Stimulated activated CD4-positive, alpha-beta T cell treated with anti-CD3 and anti-CD28 coated beads, Interleukin-2, amount 100 ng/mL, for 24 hours (primary cell): ENCODE measurements at places on chromosomes 12 and 14.

DNA sequence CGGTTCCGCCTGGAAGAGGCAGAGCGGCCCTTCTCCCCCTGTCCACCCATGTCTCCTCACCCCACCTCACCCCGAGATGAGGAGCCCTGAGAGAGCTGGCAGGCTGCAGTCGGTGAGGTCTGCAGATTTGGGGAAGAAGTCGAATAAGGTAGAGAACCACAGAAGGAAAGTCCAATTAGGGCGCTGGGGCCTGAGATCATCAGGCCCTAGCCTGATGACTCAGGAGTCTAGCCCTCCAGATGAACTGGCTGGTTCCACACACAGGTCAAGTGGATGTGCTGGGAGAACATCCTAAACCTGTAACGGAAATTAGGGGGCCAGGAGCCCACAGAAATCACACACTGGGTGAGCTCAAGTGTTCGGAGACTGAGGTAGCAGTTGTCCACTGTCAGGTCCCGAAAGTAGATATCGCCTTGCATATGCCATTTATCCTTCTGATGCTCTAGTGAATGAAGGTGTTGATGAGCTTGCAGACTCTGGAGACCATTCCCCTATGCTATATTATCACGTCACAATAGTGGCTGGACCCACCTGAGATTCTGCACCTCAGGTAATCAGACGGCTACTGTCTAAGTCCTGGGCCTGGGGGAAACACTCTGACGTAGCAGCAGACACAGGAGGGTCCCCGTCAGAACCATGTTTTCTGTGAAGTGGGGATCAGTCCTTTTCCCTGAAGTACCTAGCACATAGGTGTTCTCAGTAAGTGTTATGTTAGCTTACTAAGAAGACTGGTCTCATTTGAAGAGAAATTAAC is 886 bp upstream of the METTL17 start:
- DNase-seq, result no peak

DNA sequence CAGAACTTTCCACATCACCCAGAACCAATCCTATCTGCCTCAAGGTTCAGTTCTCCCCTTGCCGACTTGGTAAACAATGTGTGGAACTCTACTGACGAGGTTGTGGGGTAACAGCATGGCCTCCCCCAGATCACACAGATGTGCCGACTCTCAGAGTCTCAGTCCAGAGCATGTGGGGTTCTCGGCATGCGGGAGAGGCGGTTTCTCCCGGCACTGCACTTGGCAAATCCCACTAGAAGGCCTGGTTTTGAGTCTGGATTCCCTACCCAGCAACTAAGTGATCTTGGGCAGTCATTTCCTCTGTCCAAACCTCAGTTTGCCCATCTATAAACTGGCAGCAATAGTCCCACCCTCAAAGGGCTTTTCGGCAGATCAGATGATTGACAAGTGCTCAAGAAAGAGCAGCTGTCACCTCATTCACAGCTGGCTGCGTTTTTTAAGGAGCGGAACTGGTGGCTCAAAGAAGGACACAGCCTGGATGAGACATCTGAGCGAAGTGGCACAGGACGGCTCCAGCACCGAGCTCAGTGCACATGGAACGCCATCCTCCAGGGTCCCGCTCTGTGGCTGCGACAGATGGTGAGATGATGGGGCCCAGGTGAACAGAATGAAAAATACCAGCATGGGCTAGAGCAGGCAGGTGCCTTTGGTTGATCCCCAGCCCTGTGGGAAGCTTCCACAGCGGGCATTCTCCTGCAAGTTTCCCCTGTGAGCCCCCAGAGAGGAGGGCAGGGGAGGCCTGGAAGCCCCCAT is 7.3 kb downstream of the TESC start:
- DNase-seq, result no peak

- DNase-seq, result no peak
These were observed 1.2 kb downstream of the AMHR2 start for GRCh38 chr12:53424626-53425514.

DNA sequence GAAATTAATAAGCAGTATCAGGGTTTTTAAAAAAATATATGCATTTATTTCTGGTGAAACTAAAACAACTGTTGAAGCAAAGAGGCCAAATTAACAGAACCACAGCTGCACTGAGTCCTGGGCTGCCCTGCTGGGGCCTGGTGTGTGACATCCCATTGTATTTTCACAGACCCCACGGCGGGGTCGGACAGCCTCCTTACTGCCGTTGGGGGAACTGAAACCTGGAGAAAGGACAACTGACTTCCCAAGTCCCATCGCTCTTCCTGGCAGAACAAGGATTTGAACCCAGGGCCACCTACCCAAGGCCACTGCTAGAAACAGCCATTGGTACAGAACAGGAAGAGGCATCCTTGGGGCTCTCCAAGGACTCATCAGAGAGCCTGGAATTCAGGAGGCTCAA is 114.8 kb upstream of the SFSWAP start:
- DNase-seq, result no peak

- DNase-seq, result no peak
These were observed 18.8 kb upstream of the SLCO1A2 start for GRCh38 chr12:21353487-21353886.

DNA sequence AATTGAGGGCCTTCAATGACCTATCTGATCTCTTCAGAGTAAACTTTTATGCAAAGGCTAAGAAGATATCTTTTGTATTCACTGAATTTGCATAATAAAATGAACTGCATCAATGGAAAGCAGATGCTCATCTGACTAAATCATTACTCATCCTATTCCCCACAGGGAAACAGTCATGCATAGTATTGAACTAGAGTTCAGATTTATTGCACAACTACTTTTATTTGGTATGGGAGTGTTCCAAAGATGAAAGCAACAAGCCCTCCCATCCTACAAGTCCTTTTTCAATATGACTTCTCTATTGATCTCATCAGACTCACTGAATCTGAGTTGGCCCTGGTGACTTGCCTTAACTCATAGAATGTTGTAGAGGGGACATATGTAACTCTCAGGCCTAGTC is 159.8 kb downstream of the KITLG start:
- DNase-seq, result no peak

DNA sequence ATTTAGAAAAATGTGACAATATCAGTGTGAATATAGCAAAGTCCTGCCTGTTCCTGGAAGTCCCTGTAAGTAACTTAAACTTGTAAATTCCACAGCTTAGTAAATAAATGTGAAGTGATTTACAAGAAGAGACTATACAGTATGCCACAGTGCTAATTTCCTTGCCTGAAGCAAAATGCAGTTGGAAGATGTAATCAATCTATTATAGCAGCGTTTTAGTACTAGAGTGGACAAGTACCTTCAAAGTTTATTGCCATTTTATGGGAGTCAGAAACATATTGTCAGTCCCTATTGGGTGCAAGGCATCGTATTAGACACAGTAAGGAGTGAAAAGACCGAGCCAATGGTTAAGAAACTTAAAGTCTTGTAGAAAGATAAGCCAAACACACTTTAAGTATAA is 94.1 kb downstream of the TRHDE start:
- no peak for DNase-seq

DNA sequence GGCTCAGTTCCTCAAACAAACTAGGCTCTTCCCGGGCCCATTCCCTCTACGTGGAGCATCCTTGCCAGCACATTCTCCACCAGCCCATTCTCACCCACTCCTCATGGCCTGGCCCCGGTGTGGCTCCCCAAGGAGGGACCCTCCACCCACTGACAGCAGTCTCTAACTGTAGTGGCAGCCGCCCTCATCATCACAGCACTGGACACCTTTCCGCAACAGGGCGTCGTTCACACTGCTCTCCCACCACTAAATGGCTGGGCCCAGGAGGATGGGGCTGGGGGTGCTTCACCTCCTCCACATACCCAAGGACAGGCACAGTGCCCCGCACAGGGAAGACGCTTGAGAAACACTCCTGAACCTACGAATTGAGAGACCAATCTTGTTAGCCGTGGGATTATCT is 123.0 kb downstream of the RIMBP2 start:
- no peak for DNase-seq
